ENCODE measurements at places on chromosomes 7 and 10. TPM values are rescaled to one million over a fixed set of nuclear protein-coding genes. Genes with fewer than 3 reads are reported as not detected.
A peak's percentile ranks its signal among the peaks of the same experiment; 100 is the strongest.

- no peak for DNase-seq
Measured at GRCh38 chr10:44977287-44978212, 1.1 kb downstream of the DEPP1 start.

- no peak for DNase-seq
Measured at GRCh38 chr7:39252916-39253315, 275.2 kb downstream of the POU6F2 start.

DNA sequence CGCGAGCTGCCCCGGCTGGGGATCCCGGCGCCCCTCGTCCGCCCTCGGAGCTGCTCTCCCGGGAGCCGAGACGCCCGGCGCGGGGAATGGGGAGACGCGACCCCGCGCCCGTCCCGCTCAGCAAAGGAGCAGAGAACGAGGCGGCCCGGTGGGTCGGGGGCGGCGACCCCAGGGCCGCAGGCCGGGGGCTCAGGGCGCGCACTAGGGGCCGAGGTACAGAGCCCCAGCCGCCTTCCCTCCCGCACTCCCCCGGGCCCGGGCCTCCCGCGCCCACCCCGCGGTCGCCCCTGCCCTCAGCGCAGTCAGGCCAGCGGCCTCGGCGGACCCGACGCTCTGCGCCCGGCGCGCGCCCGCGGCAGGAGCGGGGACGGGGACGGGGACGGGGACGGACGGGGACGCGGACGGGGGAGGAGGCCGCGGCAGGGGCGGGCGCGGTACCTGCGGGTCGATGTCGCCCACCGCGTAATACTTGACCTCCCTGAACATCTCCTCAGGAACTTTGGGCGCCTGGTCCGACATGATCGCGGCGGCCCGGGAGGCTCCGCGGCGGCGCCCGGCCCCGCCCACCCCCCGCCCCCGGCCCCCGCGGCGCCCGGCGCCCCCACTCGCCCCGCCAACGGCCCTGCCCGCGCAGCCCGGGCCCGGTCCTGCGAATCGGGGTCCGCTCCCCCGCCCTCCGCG, 373 bp downstream of the PAXIP1 start:
- no peak for DNase-seq

- no peak for DNase-seq
Measured at GRCh38 chr7:116443101-116443523, 56.4 kb upstream of the CAV2 start.

GRCh38 chr7:30866939-30867338, 44.7 kb upstream of the AQP1 start:
- no peak for DNase-seq

DNA sequence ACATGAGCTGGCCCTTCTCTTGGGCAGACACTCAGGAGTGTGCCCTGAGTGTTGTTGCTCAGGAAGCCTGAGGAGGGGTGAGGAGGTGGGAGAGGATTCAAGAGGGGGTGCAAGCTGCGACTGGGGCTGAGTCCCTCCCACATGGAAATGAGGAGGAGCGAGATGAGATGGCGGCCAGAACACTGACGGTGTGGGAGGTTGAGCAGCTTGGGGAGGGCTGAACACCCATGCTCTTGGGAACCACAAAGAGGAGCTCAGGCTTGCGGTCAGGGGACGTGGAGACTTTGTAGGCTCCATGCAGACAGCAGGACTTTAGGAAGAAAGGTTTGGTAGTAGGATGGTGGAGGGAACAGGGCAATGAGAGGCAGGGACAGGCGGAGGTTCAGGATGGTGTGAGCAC, 163.2 kb upstream of the SHH start:
- peak; percentile 15 for DNase-seq

GRCh38 chr10:91799612-91799975, 1.4 kb downstream of the TNKS2 start:
- no peak for DNase-seq

DNA sequence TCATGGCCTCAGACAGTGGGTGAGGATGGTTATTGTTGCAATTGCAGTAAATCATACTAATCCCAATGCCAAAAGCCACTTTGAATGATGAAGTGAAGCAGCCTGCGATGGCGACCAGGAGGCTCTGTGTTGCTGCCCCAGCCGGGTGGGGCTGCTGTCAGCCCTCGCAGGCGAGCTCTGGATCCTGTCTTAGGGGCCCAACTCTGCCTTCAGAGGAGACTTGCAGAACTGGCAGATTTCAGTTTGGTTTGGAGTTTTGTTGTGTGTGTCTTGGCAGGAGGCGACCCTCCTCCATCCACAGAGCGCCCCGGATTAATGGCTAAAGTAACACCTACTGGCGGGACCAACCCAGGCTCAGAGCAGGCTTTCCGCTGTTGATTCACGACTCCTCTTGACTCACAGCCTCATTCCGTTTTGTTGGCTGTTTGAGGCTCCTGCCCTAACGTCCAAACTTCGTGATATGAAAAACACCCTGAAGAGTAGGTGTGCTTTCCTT, 67.9 kb upstream of the BMPER start:
- DNase-seq, result no peak

GRCh38 chr7:149179241-149179640, 16.1 kb upstream of the ZNF282 start:
- no peak for DNase-seq

DNA sequence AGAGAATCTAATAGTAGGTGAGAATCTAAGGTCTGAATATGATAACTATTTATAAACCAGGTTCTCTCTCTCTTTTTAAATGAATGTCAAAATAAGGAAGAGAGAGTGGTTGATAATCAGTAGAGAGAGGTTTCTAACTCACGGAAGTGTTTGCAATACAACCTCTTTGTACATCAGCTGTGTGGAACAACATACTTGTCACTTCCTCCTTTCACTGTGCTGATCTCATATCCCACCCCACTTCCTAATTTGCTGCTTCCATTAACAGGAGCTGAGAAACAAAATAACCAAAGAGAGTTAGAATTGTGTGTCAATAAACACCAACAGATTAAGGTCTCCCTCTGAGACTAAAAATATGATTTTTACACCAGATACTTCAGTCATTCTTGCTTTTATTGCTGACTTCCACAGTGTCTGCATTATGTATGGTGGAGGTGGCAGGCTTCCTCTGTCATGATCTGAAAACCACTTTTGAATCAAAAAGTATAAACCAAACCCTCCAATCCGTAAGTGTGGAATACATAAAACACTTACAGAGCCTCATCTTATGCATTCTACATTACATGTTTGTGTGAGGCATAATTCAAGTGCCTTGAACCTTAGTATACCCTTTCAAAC, 25.0 kb downstream of the CACUL1 start:
- no peak for DNase-seq

DNA sequence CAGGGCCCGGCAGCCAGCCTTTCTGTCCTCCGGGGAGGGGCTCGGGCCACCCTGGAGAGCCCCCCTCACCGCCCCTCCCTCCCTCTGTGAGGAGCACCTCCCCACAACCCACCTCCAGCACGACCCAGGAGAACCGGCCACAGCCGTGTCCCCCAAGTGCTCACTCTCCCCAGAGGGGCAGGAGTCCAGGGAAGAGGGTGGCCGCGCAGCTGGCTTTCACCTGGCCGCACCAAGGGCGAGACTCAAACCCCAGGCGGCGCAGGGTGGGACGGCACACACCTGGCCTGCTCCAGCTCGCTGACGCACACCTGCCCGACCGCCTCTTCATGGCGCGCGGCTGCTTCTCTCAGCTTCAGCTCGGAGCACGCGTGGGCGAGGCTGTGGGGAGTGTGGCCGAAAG, 73.4 kb downstream of the CFAP46 start:
- peak; percentile 36 for DNase-seq

DNA sequence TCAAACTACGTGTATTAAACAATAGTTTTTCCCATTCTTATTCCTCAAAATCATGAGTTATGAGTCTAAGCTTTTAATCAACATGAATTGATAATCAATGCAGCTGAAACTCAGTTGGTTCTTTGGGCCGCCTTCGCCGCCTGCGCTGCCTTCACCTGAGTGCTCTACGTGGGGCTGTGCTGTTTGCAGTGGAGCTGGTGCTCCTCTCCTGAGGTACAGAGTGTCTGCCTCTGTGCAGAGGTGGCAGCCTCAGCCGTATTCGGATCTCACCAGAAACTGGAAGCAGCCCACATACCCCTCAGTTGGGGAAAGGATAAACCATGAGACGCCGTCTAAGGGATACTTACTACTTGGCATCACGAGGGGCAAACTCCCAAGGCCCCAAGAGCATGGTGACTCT, 15.5 kb downstream of the NOM1 start:
- DNase-seq, result no peak

- no peak for DNase-seq
Measured at GRCh38 chr7:133044722-133045473, 37.0 kb downstream of the CHCHD3 start.

GRCh38 chr7:50502001-50502684, 52.0 kb upstream of the FIGNL1 start:
- peak; percentile 74 for DNase-seq

GRCh38 chr7:74206589-74207120, 3.2 kb upstream of the LAT2 start:
- DNase-seq, result peak; percentile 88

GRCh38 chr7:124550036-124550435, 215.6 kb downstream of the GPR37 start:
- no peak for DNase-seq

DNA sequence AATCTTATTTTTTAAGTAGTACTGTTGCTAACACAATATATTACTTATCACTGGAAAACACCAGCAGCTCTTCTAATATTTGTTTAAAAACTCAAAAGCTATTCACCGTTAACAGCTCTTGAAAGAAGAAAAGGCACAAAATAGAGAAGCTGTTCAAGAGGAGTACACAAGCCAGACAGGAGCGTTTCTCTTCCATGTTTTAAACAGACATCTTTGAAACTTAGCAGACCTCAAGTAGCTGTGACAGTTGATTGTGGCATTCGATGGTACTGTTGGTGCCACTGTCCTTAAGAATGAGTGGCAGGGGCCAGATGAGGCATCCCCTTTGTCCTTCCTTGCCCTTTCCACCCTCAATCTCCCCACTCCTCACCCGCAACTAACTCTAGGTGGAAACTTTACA, 81.6 kb upstream of the PRR15 start:
- no peak for DNase-seq

DNA sequence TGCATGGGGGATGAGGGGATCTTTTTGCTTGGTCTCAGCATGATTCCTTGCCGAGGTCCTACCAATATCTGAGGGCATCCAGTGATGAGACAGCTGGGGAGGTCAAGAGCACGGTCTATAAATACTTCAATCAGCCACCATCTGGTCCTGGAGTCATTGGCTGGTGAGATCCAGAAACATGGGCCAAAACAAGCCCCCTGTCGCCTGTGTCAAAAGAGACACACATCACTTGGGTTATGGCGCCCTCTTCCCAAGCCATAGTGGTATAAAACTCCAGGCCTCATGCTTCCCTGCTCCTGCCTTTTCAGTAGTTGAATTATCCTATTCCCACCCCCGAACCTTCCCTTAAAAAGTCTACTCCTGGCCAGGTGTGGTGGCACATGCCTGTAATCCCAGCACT, 60.9 kb downstream of the SLC35B4 start:
- DNase-seq, result no peak

DNA sequence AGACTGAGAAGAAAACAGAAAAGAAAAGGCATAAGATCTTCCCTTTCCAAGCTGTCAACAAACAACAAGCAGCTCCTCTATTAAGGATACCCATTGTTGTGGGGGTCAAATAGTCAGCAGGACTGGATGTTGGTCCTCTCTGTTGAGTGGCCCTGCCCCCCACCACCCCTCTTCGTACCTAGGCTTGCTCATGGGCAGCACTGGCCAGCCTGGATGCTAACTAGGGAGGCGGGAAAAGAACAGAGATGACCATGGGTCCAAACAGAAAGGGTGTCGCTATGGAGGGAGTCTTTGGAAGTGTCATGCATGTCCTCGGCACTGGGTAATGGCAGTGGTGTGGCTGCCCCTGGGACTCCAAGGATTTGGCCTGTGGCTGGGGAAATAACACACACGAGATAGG, 45.6 kb downstream of the SPDYE5 start:
- DNase-seq, result no peak

DNA sequence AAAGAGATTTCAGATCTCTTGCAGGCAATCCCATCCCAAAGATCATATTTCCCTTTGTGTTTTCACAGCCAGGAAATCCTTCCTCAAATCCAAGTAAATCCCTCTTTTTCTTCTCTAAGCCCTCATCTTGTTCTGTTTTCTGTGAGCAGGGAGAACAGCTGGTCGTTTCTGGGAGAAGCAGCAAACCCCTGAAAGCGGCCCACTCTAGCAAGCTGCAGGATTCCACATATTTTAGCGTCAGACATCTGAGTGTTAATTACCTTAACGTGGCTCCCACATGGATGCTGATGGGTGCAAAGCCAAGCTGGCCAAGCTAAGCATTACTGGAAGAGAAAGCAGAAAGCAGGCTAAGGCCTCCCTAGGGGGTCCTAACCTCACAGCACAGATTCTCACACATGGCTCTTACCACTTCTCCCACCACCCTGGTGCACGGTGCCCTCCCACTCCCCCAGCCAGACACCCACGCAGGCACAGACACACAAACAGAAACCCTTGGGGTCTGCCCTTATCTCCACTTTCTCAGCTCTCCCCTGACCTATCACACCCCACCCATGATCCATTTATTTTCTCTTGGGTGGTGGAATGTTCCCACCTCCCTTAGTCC, 551.0 kb upstream of the AUTS2 start:
- no peak for DNase-seq

- DNase-seq, result no peak
Measured at GRCh38 chr7:74129887-74130286, 44.3 kb upstream of the EIF4H start.

GRCh38 chr7:81470724-81471379, 299.0 kb downstream of the HGF start:
- no peak for DNase-seq

GRCh38 chr7:117675497-117676435, 195.9 kb downstream of the CFTR start:
- no peak for DNase-seq

GRCh38 chr10:89390476-89391225, 1.8 kb upstream of the IFIT1 start:
- no peak for DNase-seq

The ZNF248 gene
- total RNA-seq, result 17.6 TPM

The CFAP69 gene
- total RNA-seq, result 9.3 TPM

The CHST3 gene
- total RNA-seq, result 13.2 TPM

The KIAA1217 gene
- 108 TPM for total RNA-seq

The GSDME gene
- total RNA-seq, result 22.4 TPM

The C10orf67 gene
- total RNA-seq, result not detected

The TAS2R16 gene
- total RNA-seq, result not detected

The UCMA gene
- total RNA-seq, result not detected
